ENCODE measurements at places on chromosomes 2 and 18.

DNA sequence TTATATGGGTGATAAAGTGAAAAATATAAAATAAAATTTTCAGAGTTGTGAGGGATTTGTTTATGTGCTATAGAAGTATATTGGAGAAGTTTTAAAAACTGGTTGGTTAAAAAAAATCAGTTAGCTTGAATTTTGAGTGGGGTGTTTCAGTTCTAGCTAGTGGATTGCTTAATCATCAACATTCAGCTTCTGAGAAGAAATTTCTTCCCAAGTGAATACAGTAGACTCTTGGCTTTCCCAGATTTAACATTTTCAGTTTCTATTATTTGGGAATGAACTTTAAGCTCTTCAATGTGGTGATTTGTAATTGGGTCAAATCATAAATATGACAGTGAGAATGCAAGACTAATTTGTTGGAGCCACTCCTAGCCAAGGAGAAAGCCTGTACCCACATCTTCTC is 120.8 kb downstream of the PLCL1 start:
- DNase-seq, result no peak

DNA sequence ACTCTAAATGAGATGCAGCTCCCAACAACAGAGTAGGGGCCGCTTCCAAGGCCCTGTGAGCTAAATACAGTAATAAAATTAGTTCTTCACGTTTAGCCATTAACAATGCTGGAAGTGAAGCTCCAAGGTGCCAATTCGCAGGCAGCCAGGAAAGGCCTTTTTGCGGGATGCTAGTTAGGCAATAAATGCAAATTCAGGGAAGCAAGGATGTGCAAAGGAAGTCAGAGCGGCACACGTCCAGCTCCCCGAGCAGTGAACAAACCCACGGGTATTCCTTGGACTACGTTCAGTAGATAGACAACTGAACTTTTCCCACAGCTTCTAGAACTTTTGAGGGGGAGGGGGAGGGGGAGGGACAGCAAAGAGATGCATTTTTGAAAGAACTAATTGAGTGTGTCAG is 6.9 kb downstream of the ZNF516 start:
- DNase-seq, result no peak

GRCh38 chr2:46601328-46601963 is 122.1 kb downstream of the TMEM247 start:
- no peak for DNase-seq

- no peak for DNase-seq
Measured at GRCh38 chr2:198517976-198518375, 713.6 kb downstream of the PLCL1 start.

GRCh38 chr2:216905649-216906329 is 45.9 kb upstream of the TNP1 start:
- no peak for DNase-seq

DNA sequence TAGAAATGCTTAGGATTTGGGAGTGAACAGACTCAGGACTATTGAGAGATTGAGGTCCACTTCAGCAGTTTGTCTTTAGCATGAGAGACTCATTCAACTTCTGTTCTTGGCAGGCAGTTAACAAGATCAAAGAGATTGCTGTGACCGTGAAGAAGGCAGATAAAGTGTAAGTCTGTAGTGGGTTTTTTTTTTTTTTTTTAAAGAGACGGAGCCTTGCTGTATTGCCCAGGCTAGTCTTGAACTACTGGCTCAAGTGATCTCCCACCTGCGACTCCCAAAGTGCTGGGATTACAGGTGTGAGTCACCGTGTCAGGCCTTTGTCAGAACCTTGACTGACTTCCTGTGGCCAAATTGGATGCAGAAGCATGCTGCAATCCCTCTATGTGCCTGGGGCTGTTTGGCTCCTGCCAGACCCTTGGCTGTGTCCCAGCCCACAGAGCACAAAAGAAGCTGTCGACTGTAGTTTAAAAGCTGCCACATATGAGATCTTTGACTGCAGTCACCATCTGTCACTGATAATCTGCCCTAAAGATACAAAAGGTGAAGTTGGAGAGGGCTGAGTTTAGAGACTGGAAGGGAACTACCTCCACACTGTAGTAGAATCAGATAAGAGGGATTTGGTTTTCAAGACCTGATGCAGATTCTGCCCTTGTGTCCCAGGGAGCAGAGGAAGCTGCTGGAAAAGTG is 9.9 kb downstream of the CCT7 start:
- no peak for DNase-seq

DNA sequence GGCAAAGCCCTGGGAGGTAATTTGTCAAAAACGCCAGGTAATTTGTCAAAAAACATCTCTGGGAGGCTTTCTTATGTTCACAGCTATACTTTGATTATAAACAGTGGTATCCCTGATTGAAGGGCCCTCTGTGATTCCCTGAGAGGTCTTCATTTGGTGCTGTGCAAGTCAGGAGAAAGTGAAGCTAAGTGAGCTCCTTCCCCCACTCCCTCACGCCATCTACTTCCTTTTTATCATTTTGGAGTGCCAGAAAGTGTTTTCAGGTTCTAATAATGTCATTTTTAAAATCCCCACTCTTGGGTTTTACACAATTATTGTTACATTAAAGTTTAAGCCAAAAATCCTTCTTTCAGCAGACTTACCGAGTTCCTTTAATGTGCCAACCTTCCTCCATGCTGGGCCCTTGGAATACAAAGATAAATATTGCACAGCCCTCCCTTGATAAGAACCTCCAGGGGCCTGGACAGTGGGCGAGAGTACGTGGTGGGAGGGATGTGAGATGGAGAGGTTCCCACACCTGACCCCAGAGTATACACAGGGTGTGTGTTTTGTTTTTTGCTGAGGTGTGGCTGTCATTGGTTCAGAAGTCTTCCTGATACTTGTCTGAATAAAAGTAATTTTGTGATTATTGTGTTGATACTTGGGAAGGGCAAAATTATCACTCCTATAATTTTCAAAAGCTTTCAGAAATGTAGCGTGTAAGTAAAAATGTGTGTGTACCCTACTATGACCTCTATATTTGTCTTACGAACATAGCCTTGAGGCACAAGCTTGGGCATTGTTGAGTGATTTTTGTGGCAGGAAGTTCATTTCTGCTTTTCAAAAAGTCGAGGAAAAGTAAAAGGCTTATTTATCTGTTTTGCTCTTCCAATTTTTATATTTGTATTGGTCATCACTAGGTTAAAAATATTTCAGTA is 8.2 kb downstream of the MAPRE2 start:
- DNase-seq, result no peak

Data from activated CD4-positive, alpha-beta T cell treated with anti-CD3 and anti-CD28 coated beads for 1 hour (primary cell).